ENCODE measurements at places on chromosomes 5 and 9.

- no peak for DNase-seq
Measured at GRCh38 chr5:177467436-177467835, 6.0 kb downstream of the DBN1 start.

- no peak for DNase-seq
Measured at GRCh38 chr9:85534340-85534739, 207.4 kb downstream of the AGTPBP1 start.

GRCh38 chr9:137299938-137300337, 2.1 kb downstream of the NRARP start:
- DNase-seq, result no peak

DNA sequence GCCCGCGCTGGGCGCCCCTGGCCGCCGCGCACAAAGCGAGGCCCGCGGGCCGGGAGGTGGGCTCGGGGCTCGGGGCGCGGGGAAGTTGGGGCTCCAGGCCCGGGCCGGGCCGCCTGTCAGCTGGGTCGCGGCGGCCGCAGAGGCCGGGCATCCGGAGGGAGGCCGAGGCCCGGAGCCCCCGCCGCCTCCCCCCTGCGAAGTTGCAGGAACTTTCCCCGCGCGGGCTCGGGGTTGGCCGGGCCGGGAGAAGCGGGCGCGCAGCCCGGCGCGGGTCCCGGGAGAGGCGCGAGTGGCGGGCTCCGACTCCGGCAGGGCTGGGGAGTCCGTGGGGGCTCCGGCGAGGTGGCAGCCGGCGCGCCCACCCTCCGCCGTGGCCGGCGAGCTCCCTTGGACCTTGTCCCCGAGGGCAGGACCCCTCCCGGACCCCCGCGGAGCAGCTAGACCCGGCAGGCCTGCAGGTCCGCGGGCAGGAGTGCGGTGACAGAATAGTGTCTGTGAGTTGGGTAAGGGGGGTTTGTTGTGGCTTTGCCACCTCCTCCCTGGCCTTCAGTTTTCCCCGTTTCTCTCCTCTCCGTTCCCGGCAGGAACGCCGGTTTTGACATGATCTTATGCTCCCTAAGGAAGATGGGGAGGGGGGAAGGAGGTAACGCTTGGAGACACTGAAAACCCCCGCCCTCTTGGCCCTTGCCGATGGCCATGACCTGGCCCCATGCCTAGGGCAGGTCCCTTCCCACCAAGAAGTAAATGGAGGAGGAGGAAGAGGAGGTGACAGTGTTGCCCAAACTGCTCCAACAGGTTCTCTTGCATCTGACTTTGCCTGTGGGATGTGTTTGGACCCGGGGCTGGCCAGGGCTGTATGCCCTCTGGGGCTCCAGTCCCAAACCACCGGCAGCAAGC, 942 bp downstream of the PHF2 start:
- DNase-seq, result no peak

DNA sequence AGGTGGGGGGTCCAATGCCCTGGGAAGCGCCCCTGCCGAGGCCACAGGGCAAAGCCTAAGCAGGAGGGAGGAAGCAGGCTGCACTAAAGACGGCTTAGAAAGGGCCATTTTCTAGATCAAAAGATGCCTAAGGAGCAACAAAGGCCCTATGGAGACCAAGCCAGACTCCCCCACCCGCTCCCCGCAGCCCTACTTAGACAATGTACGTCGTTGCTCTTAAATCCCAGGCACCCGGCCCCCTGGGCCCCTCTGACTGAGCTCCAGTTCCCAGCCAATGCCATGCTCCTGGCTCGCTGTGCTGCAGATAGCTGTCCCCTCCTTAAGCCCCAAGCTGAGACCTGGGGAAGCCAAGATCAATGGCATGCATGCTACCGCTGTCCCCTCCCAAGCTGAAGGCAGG, 10.3 kb downstream of the IPPK start:
- DNase-seq, result no peak

DNA sequence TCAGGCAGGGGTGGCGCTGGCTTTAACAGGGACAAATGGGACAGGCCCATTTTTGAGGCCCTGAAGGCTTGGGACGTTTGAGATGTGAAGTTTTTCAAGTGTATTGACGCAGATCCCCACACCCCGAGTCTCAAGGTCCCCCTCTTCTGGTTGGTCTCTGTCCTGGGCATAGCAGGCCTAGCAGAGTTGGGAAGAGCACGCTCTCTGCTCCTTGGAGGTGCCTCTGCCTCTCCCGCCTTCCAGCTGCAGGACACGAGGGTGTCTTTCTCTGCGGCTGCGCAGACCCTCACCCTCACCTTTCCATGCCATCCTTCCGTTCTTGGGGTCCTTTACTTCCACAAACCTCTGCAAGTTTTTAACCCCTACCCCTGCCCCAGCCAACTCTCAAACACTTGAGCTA, 18.6 kb downstream of the ADAMTSL2 start:
- DNase-seq, result no peak

GRCh38 chr9:89903141-89903475, 298.3 kb downstream of the GADD45G start:
- no peak for DNase-seq

DNA sequence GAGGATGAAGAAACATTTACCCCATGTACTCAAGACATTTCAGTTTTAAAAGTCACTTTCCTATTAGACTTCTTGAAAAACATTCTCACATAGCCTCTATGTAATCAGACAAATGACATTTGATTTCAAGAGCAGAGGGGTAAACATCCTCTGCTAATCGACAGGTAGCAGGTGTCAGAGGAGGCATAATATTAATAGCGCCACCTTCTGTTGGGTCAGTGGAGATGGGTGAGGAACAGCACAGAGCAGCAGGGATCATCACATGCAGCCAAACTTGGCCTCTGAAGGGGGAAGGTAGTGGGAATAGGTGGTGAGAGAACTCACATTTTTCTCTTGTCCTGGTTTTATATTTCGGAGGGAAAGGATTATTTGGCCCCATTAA, 3.3 kb upstream of the LSM11 start:
- peak; percentile 14 for DNase-seq

- no peak for DNase-seq
Measured at GRCh38 chr9:133383438-133383837, 7.3 kb downstream of the STKLD1 start.

GRCh38 chr9:16221822-16222547, 648.5 kb downstream of the BNC2 start:
- DNase-seq, result no peak

- no peak for DNase-seq
Measured at GRCh38 chr5:33592245-33592644, 151.5 kb downstream of the TARS1 start.

GRCh38 chr5:60835554-60835953, 8.5 kb downstream of the ELOVL7 start:
- DNase-seq, result no peak

DNA sequence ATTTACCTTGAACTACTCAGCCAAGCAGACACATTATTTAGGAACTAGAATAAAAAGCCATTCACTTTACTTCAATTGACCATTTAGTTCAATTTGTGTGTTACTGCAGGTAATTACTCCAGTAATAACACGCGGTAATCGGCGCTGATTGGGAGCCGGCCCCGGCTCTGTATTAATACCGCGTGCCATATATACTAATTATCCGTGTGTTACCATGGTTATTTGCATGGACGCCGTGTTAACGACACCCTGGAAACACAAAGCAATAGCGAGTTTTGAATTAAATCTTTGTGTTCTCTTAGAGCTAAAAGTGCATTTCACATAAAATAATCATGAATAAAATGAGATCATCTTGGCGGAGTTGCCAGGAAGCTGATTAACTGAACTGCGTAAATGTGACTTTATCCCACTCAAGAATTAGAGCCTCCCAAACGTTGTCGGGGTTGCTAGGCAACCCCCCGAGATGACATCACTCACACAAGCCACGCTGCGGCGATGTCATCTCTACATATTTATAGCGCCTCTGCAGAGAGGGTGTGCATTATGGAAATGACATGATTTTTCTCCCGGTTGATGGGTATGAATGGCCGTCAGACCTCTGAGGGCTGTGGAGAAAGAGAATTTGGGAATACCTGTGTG, 41.4 kb upstream of the RNU6ATAC start:
- peak; percentile 28 for DNase-seq

- DNase-seq, result no peak
Measured at GRCh38 chr5:159982421-159983173, 26.3 kb upstream of the TTC1 start.

- DNase-seq, result no peak
Measured at GRCh38 chr5:16866795-16867576, 69.1 kb downstream of the MYO10 start.

- DNase-seq, result no peak
Measured at GRCh38 chr9:95148208-95148520, 169.3 kb downstream of the FANCC start.

DNA sequence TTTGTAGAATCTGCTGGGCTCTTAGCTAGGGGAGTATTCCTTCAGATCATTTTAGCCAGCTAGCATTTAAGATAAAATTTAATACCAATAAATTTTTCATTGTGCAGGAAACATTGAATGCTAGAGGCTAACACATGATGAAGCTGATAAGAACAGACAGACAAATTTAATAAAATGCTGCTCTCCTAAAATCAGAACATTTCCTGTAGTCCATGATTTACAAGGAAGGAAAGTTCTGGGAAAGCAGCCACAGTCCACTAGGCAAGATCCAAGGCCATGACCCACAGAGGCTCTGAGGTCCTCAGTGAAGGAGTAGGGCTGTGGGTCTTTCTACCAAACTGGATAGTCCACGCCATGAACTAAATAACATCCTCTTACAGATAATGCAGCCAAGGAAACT, 253.0 kb downstream of the ICE1 start:
- DNase-seq, result no peak

GRCh38 chr9:126947529-126947928, 32.9 kb downstream of the RALGPS1 start:
- no peak for DNase-seq

All from BE2C (cell line).